Stimulated activated CD8-positive, alpha-beta memory T cell treated with anti-CD3 and anti-CD28 coated beads, Interleukin-4, amount 100 ng/mL, for 24 hours (primary cell): ENCODE measurements at places on chromosomes 3 and 15.

DNA sequence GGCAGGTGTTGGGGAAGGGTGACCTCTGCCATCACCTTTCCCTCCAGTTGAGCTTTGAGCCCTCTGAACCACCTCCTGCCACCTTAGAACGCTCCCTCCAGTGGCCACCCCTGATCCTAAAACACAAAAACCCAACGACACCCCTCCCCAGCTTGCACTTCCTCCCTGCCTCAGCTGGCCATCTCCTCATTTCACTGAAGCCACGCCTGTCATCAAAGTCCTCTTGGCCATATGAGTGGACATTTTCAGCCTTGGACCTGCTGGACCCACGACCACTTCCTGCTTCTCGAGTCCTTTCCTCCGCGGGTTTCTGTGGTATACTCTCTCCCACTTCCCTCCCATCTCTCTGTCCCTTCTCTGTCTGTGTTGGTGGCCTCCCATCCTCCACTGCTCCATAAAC, 48.5 kb upstream of the NR2C2 start:
- no peak for DNase-seq

DNA sequence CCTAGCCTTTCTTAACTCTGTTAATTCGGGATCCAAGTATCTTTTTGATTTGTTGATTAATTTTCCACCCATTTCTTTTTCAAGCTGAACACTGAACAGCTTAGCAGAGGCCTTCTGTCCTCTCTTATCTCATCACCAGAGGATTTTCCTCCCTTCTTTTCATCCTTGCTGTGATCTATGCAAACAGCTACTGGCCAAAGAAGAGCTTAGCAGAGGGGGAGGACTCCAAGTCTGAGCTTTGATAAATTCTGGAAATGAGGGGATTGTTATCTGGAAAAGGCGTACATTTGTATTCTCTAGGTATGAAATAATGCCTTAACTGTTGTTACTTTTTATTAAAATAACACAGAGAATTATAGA, 13.4 kb downstream of the DZIP3 start:
- DNase-seq, result no peak

- no peak for DNase-seq
Observed at GRCh38 chr3:143830063-143830462, 18.2 kb downstream of the SLC9A9 start.

- DNase-seq, result no peak
Observed at GRCh38 chr3:46936733-46937250, 39.8 kb downstream of the CCDC12 start.

DNA sequence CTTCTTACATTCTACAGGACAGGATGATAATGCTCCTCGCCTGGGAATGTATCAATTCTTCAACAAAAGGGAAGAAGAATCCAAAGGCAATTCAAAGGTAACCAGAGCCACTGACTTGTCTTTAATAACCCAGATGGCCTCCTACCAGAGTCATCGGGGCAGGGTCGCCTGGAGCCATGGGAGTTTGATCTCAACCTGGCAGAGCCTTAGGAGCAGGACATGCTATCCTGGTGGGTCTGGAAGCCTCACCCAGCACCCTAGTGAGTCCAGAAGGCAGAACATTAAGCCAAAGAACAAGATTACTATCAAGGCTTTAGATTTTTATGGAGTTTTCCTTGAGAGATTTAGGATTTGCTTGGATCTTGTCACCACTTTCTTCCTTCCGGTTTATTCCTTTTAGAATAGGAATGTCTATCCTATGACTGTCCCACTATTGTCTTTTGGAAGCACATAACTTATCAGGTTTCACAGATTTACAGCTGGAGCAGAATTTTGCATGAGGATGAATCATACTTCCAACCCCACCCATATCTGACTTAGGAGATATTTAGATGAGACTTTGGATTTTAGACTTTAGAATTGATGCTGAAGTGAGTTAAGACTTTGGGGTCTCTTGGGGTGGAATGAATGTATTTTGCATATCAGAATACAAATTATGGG, 330.3 kb upstream of the GOLIM4 start:
- DNase-seq, result no peak

DNA sequence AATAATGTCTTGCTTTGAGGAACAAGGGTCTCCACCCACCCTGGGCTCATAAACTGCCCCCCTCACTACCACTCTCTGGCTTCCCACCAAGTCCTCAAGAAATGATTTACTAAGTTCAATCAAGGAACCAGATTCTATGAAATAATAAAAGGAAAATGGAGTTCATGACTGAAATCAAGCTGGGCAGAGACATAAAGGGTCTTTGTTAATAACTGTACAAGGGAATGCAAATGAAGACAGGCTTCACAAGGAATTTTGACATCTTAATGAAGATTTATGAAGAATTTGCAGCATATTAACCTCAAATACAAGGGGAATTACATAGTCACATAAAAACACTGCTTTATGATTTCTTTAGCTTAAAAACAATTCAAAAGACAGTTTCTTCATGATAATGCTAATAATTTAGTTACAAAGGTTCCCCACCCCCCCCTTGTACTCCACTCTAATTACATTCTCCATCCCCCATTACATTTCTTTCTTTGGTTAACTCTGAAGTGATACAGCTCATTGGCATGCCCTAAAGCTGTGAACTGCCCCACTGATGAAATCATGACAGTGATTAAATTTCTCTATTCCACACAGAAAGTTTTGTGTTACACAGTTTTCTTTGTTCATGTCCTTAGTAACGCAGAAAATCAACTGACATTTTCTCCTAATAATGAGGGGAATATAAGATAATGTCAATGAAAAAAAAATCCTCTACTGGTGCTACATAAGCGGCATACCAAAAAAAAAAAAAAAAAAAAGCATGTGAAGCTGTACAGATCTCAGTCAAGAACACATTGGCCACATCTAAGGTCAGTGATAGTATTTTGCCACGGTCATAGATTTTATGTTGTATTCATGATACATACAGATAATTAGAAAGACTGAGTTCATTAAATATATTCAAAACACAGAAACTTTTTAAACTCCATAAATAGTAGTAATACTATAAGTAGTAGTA, 54.4 kb downstream of the WWTR1 start:
- DNase-seq, result no peak

DNA sequence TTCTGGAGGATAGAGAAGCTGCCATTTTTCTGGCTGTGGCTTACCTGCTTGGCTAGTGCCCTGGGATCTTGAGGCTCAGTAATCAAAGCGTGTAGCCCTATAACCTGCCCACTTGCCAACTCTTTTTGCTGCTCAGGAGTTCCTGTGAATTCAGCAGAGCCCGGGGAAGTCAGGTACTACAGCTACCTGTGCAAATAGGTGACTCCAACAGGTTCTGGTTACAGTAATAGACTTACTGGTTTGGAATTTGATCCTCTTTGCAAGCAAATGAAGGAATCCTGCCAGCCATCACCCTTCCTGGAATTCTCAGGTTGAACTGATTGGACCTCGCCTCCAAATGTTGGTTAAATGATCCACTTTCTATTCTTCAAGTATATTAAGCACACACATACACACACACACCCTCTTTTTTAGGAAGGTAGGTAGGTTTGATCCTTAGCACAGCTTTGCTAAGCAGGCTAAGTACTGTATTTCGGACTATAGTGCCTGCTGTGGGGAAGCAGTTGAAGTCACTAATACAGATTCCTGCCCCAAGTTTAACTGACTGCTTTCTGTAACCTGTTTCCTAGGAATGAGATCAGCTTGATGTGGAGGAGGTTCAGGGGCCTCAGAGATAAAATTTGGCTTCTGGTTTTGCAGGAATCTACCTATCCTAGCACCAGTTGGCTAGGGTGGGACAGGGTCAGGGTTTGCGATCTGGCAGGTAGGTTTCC, 2.3 kb downstream of the PPCDC start:
- DNase-seq, result no peak

- DNase-seq, result no peak
Observed at GRCh38 chr3:157226173-157226847, 66.4 kb upstream of the CCNL1 start.

DNA sequence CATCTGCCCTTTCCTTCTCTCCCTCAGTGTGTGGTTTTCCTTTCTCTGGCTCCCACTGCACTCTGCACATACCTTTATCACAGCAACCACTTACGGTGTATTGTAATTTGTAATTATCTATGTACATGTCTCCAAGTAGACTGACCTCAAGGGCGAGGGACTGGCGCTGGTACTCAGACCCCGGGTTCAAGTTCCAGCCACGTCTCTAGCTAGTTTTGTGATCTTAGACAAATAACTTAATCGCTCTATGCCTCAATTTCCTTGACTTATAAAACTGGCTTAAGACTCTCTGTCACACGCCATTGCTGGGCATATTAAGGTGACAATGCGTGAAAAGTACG, 607 bp upstream of the SENP2 start:
- DNase-seq, result no peak

- no peak for DNase-seq
Observed at GRCh38 chr3:88267441-88267840, 117.7 kb downstream of the C3orf38 start.

DNA sequence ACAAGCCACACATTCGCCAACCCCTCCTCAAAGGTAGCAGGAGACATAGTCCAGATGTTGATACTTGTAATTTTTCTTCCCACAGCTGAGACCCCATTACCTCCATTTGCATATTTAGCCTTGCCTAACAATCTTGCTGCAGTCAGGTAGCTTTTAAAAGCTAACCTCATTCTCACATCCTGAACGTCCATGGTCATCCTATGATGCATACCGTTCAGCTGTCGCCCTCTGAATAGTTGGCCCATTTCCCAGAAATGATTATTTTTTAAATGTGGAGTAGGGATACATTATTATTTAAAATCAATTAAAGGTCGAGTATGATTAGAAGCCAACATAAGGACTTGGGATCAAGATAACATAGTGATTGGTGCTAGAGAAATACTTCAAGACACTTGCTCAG, 165.0 kb downstream of the MEX3B start:
- DNase-seq, result no peak

DNA sequence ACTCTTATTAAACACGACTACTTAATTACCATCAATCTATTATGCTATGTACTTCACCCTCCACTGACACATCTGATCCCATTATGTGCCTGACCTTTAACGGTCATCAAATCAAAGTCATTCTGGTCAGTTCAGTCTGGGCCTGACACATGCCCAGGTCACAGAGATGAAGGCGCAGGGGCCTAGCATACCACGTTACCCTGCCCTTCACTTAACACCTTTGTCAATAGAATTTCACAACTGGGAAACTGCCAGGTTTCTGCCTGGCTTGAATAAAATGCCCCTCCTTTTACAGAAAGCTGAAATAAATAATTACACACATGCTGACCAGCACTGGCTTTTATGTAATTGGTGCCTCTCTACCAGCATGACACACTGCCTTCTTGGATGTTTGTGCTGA, 39.5 kb downstream of the MECOM start:
- no peak for DNase-seq

DNA sequence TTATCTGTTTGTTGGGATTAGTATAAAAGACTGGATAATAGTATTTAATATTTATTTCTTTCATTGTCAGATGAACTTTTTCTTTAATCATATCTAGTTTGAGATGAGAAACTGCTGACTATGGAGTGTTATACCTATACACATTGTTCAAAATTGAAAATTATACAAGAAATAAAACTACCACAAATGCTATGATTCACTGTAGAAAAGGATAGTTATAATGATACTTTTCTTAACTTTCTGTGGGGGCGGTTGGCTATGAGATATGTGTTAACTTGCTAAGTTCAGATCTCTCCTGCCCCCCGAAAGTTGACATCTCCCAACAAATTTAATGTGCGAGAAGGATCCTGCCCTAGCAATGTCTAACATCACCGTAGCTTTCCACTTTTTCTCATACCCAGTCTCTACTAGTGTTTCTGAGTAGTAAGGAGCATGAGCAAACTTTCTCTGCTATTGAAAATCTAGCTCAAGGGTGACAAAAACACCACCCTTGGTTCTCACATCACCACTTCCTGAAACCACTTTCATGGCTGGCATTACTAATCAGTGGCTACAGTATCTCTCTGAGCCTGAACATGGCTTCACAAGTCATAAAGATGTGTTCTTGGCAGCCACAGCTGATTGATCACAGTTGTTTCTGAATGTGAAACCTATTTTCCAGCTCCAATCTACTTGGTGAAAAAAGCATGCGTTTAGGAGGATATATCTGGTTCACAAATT, 15.8 kb upstream of the SAMMSON start:
- no peak for DNase-seq

DNA sequence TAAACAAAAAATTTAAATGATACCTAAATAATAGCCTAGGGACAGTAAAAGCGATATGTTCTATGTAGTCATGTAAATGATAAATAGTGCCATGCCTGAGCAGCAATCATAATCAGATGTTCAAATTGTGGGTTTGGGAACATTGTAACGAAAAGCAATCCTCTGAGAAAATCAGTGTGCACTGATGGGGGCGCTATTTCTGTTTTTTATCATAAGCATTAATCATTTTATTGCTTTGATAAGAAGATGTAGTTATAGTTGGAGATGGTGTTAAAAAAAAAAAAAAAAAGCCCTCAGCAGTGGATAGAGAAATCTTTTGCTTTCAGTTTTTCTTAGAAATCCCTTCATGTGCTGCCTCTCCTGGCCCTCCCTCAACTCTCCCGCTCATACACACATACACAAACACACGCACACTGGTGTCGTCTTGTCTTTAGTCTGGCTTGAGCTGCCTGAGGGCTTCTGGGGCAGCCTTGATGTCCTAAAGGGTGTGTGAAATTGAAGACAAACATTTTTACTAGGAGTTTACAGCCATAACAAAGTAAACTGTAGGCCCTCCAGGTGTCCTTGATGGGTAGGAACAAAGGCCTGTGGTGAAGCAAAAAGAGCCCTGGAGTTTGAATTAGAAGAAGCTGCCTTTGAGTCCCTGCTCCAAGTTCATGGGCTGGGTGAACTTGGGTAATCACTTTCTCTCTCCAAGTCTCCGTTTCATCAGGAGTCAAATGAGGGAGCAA, 428.1 kb downstream of the SOX2 start:
- no peak for DNase-seq

DNA sequence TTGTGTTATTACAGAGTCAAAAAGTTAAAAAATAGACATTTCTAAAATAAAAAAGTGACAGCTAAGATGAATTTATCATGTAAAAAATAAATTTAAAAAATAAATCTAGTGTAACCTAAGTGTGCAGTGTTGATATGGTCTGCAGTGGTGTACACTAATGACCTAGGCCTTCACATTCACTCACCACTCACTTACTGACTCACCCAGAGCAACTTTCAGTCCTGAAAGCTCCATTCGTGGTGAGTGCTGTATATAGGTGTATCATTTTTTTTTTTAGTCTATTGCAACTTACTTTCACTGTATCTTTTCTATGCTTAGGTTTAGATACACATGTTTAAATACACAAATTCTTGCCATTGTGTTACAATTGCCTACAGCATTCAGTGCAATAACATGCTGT, 459.4 kb upstream of the ROBO1 start:
- DNase-seq, result no peak

- peak; percentile 6 for DNase-seq
Observed at GRCh38 chr3:65342084-65342683, 654.4 kb upstream of the ADAMTS9 start.

- DNase-seq, result peak; percentile 11
Observed at GRCh38 chr15:94576889-94577533, 345.6 kb downstream of the MCTP2 start.

DNA sequence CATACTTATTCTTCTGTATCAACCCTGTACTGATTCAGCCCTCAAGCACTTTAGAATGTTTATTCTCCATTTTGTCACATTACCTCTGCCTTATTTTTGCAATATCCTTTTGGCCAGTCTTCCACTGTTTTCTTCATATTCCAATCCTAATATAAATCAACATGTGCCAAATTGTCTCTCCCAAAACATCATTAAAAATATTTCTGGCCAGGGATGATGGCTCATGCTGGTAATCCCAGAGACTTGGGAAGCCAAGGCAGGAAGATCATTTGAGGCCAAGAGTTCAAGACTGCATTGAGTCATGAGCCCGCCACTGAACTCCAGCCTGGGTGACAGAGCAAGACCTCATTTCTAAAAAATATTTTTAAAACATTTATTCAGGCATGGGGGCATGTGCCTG, 641.4 kb upstream of the CBLB start:
- no peak for DNase-seq
